Bladder microvascular endothelial cell (primary cell): ENCODE measurements at places on chromosomes 5 and 9. TPM values are rescaled to one million over a fixed set of nuclear protein-coding genes. Genes with fewer than 3 reads are reported as not detected.

The STARD4 gene
- total RNA-seq: 37.0 and 41.4 TPM in 2 replicates

The IL4 gene
- not detected in 2 replicates for total RNA-seq

The WHRN gene
- total RNA-seq: under 0.01 and 0.19 TPM in 2 replicates

The IFNA21 gene
- not detected in 2 replicates for total RNA-seq

The FGF10 gene
- total RNA-seq: not detected in 2 replicates

The CSF1R gene
- not detected in 2 replicates for total RNA-seq

The PHYHD1 gene
- 0.44 and 0.65 TPM in 2 replicates for total RNA-seq

The PTGES gene
- 0.32 and 0.94 TPM in 2 replicates for total RNA-seq

The GFM2 gene
- 25.9 and 52.1 TPM in 2 replicates for total RNA-seq

The PTTG1 gene
- total RNA-seq: 55.1 and 100 TPM in 2 replicates

The CFAP77 gene
- total RNA-seq: not detected in 2 replicates

The FAM169A gene
- total RNA-seq: 0.16 and 4.3 TPM in 2 replicates

The C5orf52 gene
- not detected in 2 replicates for total RNA-seq

The NUTM2F gene
- total RNA-seq: not detected in 2 replicates

The IL5 gene
- total RNA-seq: not detected in 2 replicates

The ZNF618 gene
- total RNA-seq: 6.2 and 23.3 TPM in 2 replicates

The DPP7 gene
- total RNA-seq: 77.9 and 85.8 TPM in 2 replicates

The SPINK4 gene
- total RNA-seq: not detected in 2 replicates

The FAM78A gene
- 4.7 and 5.3 TPM in 2 replicates for total RNA-seq

The PDE8B gene
- not detected in 2 replicates for total RNA-seq

The GARIN3 gene
- not detected in 2 replicates for total RNA-seq

The PCDHA7 gene
- total RNA-seq: under 0.01 and 0.06 TPM in 2 replicates

The GAPT gene
- not detected in 2 replicates for total RNA-seq
